ELR (cell line): ENCODE measurements at places on chromosomes 7 and 10.

GRCh38 chr10:116712519-116712918 is 29.8 kb downstream of the HSPA12A start:
- DNase-seq, result no peak

DNA sequence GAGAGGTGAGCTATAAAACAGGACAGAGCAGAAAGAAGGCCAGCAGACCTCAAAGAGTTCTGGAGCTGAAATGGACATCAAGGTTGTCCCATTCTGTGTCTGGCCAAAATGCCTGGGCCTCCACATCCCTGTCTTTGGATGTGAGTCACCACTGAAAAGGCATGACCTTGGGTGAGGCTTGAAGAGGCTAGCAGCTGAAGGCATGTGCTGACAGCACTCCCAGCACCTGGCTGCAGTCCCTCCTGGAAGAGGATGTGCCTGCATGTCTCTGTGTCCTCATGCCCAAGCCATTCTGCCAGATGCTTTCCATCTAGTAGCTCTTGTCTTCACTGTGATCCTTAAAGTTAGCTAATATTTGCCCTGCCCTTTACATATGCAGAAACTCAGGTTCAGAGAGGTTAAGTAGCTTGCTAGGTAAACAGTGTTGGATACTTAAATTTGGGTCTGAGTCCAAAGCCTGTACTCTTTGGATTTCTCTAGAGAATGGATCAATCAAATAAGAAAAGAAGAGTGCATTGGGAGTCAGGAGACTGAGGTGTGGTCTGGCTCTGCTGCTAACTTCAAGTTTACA is 35.8 kb downstream of the HECW1 start:
- no peak for DNase-seq

DNA sequence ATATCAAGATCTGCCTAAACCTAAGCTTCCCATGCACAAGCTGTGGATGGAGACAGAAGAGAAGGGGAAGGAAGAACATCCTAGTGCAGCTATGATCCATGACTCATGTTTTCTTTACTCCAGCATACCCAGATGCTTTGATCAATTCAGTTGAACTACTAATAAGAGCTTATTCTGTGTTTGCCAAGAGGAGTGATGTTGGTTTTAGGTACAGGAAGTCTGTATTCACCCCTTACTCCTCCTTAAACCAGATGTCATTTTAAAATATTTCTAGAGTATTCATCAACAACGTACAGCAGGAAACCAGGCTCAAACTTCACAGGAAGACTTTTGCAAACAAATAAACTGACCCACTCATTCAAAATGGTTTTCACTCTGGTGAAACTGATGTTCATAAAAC is 29.2 kb downstream of the PANK1 start:
- peak; percentile 20 for DNase-seq

DNA sequence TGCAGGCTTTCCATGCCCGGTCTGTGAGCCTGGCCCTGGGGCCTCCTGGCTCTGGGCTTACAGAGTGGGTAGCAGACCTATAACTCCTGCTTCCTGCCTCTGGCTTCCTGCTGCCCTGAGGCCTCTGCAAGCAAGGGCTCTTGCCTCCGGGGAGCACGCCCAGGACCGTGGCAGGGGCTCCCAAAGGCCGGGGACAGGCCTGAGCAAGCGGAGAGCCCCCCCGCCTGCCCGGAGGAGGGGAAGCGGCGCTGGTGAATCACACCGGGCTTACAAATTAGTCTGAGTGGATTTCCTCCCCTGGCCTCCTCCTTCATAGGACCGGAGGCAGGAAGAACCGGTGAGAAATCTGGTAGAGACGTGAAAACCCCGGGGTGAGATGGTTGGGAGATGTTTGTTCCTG is 1.5 kb upstream of the MYL10 start:
- DNase-seq, result peak; percentile 93

- peak; percentile 66 for DNase-seq
Measured at GRCh38 chr7:100516135-100516812, 22.7 kb upstream of the AGFG2 start.

GRCh38 chr7:38448584-38449234 is 175.3 kb upstream of the TARP start:
- no peak for DNase-seq

GRCh38 chr7:95322854-95323253 is 1.5 kb downstream of the PON1 start:
- no peak for DNase-seq

GRCh38 chr10:1807924-1808323 is 70.6 kb upstream of the ADARB2 start:
- DNase-seq, result no peak

DNA sequence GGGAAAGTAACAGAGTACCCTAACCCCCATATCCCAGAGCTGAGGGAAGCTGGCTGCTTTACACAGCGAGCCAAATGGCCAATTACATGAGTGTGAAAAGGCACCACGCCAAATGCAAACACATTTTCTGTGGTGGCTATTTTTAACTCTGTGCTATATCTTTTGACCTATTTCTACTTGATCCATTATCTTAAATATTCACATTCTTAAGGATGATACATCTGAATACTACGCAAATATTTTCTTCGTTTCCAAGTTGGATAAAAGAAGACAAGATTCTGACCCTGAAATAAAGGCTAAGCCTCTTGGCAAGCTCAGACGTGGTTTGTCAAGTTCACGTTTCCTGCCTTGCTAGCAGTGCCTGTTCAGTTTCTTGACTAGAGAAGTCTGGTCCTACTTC is 146.7 kb upstream of the TMEM196 start:
- peak; percentile 56 for DNase-seq

DNA sequence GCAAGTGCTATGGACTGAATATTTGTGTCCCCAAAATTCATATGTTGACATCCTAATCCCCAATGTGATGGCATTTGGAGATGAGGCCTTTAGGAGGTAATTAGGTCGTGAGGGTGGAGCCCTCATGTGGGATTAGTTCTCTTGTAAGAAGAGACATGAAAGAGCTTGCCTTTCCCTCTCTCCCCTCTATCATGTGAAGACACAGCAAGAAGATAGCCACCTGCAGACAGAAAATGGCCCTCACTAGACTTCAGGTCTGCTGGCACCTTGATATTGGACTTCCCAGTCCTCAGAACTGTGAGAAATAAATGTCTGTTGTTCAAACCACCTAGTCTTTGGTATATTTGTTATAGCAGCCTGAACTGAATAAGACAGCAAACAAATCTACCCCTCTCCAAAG is 75.1 kb upstream of the TBX20 start:
- DNase-seq, result no peak

DNA sequence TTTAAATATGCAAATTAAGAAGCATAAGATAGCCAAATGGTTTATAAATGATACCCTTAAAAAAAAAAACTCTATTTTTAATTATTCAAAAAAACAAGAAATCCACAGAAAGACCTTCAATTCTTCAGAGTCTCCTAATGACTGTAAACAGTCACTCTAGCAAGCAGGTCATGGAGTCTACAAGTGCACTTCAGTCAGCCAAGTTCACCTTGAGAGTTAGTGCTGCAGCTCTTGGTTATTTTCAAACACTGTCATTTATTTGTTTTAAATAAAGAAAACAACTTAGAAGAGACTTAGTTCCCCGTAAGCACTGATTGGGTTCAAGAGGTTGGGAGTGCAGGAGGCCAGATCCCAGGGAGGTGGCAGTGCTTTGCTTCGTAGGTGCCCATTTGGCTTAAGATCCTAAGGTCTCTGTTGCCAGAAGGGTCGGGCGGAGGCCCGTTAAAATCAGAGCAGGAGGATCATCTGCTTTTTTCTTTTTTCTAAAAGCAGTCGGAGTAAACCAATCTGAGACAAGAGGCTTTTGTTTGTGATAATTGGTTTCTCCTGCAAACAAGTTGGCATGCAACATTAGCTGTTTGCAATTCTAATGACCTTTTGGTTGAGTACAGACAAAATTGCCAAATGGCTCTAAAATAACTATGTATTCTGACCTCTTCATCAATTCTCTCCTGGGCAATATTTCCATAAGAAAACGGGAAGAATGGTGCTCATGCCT is 86.4 kb upstream of the ELMO1 start:
- DNase-seq, result no peak

- DNase-seq, result peak; percentile 56
Measured at GRCh38 chr7:155815332-155816191, 3.3 kb upstream of the SHH start.

GRCh38 chr7:155986497-155987160 is 174.4 kb upstream of the SHH start:
- no peak for DNase-seq

DNA sequence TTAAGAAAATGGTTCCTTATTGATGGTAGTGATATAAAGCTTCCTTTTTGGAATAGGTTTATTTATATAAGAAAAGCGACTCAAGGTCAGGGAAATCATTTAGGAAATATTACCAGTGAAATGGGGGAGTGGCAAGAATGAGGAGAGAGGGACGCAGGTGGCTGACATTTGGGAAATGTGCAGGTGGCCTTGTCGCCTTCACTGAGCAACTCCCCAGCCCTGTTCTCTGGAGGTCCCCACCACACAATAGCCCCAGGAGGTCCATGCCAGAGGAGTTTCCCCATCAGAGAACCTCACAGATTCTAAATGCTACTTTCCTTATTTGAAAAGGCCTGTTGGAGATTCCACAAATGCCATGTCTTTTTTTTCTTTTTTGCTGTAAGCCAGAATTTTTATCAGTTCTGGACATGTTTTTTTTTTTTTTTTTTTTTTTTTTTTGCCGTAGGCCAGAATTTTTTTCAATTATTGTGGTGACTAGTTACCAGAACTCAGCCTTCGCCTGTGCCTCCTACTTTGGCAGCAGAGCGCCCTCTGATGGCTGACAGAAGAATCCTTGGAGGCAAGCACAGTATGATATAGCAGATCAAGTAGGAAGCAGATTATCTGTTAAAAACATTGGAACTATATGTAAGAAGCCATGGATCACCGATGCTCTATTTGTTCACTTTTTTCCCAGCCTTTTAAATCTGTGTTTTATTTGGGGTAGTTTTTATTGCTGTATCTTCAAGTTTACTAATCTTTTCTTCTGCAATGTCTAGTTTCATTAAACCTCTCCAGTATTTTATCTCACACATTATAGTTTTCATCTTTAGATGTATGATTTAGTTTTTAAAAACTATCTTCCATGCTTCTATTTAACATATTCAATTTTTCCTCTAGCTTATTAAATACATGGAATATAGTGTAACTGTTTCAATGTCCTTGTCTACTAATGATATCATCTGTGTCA is 18.6 kb downstream of the OPALIN start:
- DNase-seq, result peak; percentile 73

DNA sequence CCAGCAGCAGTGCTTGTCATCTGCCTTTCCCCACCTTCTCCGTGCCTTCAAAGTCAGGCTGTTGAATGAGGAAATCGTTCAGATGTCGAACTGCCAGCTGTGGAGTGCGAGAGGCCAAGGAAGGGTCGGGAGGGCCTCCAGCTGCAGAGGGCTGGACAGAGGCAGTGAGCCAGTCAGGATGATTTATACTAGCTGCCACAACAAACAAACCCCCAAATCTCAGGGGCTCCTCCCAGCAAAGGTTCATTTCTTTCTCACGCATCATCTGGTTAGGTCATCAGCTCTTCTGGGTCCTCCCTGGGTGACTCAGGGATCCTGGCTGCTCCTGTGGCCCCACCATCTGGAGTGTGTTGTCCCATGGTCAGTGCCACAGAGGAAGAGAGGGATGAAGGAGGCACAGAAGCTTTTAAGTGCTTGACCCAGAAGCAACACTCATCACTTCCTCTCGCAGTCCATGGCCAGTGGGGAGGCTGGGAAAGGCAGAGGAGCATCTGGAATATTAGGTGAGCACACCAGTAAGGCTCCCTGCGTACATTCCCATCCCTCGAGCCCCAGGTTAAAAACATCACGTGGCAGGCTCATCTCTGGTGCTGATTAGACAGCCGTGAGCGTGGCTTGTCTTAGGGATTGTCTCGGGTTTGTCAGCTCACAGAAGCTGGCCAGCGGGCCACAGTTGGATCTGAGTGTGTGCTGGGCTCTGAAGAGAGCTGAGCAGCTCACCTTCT is 140.7 kb downstream of the RGS10 start:
- peak; percentile 99 for DNase-seq

DNA sequence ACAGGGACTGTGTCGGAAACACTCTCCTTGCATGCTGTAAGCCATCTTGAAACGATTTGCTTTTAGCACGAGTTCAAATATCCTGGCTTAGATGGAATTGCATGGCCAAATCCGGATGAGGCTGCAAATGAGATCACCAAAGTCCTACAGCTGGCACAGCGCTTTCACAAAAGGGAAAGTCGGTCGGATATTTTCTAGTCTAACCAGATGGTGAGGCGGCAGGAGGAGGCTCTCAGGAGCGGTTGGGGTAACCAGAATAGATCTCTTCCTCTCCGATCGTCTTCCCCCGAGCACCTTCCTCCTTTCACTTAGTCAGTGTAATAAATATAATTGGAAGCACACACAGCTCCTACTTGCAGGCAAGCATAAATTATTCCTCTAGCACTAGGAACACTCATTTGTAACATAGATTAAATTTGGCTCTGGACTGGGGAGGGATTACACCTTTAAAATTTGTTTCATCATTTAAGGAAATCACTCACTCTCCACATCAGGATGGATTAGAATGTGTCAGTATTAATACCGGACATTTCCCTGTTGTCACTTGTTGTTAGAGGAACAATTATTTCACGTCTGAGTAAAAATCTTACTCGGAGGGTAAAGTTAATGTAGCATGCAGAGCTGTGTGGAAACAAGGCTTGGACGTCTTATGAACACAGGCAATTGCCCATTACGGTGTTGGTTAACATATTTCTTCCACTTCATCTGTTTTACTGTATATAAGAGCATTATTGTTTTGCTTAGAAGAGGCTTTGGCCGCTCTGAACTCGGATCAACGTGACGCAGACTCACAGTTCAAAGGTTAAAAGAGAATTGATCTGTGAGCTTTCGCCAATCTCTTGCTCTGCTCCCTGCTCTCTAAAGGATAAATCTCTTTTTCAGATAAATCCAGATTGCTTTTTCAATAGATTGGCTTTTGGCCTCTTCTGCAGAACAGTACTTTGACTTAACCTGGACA is 857.9 kb downstream of the TYW1 start:
- DNase-seq, result no peak

GRCh38 chr10:56116684-56117083 is 244.4 kb downstream of the ZWINT start:
- no peak for DNase-seq

DNA sequence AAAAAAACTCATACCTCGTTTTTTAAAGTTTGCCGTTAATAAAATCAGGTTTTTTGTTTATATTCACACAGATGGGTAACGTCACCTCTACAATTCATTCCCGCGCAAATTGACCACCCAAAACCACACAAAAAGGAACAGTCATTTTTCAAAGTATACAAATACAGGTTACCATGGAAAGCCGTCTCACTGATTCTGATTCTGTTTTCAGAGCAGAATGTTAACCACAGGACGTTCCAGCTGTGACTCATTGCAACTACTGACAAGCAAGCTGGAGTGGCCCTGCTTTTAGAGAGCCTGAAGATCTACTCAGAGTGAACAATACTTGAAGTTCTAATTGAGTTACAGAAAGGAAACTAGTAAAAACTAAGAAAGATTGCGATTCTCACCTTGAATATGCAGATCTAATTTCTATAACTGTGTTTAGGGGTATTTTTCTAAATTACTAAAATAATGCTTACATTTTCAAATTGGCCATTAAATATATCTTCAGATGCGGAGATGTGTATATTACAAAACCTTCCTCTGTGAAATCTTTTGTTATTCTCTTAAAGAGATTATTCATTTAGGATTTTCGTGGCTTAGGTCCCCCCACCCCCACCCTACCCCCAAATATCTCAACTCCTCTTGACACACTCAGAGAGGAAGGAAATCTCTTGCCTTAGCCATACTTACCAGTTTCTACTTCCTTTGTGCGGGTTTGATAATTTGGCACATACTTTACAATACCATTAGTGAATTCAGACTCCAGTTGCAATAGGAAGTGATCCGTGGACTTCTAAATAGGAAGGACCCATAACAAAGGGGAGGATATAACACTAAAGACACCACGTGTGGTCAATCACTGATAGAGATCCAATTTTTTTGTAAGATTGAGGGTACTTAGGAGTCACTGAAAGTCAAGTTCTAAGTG is 106.0 kb downstream of the CUBN start:
- DNase-seq, result peak; percentile 100
